ENCODE measurements at places on chromosomes 6 and 20. TPM values are rescaled to one million over a fixed set of nuclear protein-coding genes. Genes with fewer than 3 reads are reported as not detected.

DLK2 gene
- 5.3 TPM for total RNA-seq

CD24 gene
- total RNA-seq: 1,439 TPM

MDFI gene
- 113 TPM for total RNA-seq

MRAP2 gene
- 0.21 TPM for total RNA-seq

GJA10 gene
- not detected for total RNA-seq

GJA1 gene
- 123 TPM for total RNA-seq

OR2B6 gene
- total RNA-seq: not detected

PRSS35 gene
- total RNA-seq: under 0.01 TPM

ABT1 gene
- 19.0 TPM for total RNA-seq

RAET1L gene
- total RNA-seq: 2.3 TPM
